PC-9 (cell line): ENCODE measurements at places on chromosomes 2 and 18. TPM values are rescaled to one million over a fixed set of nuclear protein-coding genes. Genes with fewer than 3 reads are reported as not detected.

The SERPINB12 gene
- not detected in 2 replicates for total RNA-seq

The STPG4 gene
- total RNA-seq: 6.5 and 8.7 TPM in 2 replicates

The RNF144A gene
- total RNA-seq: 0.94 and 1.1 TPM in 2 replicates

The IL36RN gene
- 1.0 and 1.7 TPM in 2 replicates for total RNA-seq

The ANKRD29 gene
- 4.3 and 4.6 TPM in 2 replicates for total RNA-seq

The LIPT1 gene
- 10.3 and 11.6 TPM in 2 replicates for total RNA-seq

The NT5C1B gene
- not detected in 2 replicates for total RNA-seq

DNA sequence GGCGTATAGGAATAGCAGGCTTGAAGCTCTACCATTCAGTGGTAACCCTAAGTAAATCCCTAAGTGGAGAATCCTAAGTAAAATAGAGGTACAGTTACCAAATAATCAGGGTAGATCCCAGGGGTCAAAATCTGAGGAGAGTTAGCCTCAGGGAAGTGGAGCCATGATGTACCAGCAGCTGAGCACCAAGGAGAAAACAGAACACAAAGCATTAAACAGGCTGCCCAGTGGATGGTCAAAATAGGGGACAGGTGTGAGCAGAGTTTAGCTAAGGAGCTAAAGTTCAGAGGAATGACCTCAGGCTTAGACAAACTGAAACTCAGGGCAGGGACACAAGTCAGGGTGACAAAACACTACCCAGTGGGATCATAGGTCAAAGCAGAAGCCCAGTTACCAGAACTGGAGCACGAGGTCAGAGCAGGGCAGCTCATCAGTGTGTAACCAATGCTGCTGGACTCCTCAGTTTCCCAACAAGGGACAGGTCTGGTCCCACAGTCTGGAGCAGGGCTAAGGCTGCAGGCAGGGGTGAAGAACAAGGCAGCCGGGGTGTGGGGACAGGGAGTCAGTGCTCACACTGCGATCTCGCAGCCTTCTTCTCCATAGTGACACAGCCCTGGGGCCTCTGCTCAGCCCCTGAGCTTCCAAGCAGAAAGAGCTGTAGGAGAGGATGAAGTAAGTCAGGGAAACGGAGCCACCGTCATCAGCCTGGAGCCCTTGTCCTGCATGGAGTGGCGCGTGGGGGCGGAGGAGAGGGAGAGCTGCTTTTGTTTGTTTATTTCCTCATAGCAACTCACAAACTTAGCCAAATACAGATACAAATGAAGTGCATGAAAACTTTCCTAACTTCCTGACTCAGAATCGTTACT, 264.0 kb downstream of the MREG start:
- no peaks in the 10 kb centered on the region for H3K36me3 ChIP-seq
- H3K27me3 ChIP-seq: no peaks in the 10 kb centered on the region
- DNase-seq: no peak
- peaks cover 27% of the 10 kb centered on the region for H3K4me1 ChIP-seq
- H3K4me3 ChIP-seq: no peak overlapping the region

DNA sequence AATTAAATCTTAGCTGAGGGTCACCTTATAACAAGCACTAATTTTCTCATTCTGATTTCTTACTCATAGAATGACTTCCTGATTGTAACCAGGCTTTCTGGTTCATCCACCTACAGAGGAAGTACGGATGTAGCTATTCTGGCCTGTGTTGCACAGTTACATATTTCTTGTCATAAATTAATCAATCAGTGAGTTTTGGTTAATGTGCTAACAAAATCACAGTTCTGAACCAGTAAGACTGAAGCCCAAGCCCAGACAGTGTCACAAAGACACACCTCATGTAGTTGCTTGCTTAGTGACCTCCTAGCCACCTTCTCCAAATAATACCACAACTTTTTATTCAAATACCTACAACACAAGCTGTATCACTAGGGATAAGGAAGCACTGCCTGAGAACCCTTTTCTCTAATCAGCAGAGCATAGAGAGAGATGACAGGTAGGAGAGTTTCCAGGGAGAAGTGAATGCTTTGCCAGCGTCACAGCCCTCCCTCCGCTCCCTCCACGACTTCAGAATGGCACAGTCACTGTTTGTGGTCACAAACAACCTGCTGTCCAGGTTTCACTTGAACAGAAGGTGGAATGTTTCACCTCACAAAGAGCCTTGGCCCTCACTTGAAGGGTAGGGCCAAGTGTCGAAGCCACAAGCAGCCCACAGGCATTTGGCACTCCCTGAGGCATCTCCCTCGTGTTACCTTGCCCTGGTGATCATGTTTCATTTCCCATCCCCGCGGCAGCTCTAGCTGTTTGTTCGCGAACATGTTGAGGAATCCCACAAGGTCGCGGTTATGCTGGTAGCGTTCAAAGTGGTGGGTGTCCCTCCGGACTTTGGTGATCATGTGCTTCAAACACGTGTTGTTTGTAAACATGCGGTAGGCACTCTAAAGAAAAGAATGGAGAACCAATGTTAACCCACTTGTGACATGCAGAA, 120.8 kb upstream of the STK17B start:
- H3K27ac ChIP-seq: peak overlapping the region; percentile 100
- peak overlapping the region; percentile 45; the same call in 1 of the 2 replicates for H3K4me3 ChIP-seq
- H3K4me1 ChIP-seq: peaks cover 58% of the 10 kb centered on the region
- no peaks in the 10 kb centered on the region for H3K36me3 ChIP-seq
- no peaks in the 10 kb centered on the region for H3K27me3 ChIP-seq

GRCh38 chr18:7177116-7177744, 53.7 kb upstream of the LRRC30 start:
- peaks cover 81% of the 10 kb centered on the region for H3K27me3 ChIP-seq
- no peak overlapping the region for H3K4me3 ChIP-seq
- no peak overlapping the region for H3K27ac ChIP-seq

GRCh38 chr18:50788284-50788683, 31.5 kb downstream of the MRO start:
- no peaks in the 10 kb centered on the region for H3K4me1 ChIP-seq
- no peaks in the 10 kb centered on the region for H3K36me3 ChIP-seq
- H3K27me3 ChIP-seq: no peaks in the 10 kb centered on the region
- H3K4me3 ChIP-seq: no peak overlapping the region
- DNase-seq: no peak
- H3K27ac ChIP-seq: no peak overlapping the region

DNA sequence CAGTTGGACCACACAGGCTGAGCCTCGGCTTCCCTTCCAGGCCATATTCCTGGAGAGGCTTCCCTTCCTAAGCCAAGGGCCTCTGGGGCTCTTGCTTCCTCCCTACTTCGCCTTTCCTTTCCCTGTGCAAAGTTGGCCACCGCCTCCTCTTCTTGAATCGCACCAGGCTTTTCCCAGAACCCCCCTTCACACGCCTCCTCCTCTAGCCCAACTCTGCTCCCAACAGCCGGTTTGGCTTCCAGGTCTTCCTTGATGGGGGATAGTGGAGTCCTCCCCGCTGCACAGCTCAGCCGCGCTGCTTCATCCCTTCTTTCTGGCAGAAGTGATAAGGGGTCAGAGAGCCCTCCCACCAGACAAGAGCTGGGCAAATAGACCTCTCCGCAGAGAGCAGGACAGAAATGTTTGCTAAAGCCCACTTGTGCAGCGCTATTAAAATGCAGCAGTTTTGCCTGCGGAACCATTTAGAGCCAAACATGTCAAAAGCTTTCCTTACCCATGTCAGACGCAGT, 56.4 kb downstream of the SNORC start:
- DNase-seq: no peak
- no peaks in the 10 kb centered on the region for H3K36me3 ChIP-seq
- no peaks in the 10 kb centered on the region for H3K4me1 ChIP-seq
- H3K27me3 ChIP-seq: no peaks in the 10 kb centered on the region

GRCh38 chr2:216849987-216850386, 9.9 kb downstream of the TNP1 start:
- no peaks in the 10 kb centered on the region for H3K27me3 ChIP-seq
- no peak overlapping the region for H3K27ac ChIP-seq
- DNase-seq: peak; percentile 69
- H3K4me3 ChIP-seq: no peak overlapping the region

DNA sequence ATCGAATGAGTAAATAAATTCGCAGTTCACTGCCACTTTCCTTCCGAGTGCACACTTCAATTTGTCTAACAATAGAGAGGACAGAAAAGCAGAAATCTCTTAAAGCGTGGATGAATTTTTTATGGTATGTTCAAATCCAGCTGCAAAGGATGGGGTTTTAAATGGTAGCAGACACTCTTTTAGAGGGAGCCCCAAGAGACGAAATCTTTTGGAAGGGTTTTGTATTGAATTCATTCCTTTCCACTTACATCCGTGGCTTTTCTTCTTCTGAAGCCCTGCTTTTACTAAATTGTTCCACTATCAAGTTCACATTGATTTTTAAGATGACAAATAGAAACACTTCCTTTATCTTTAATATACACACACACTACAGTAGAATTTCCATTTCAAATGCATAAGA, 680.7 kb downstream of the NR4A2 start:
- no peaks in the 10 kb centered on the region for H3K27me3 ChIP-seq
- no peaks in the 10 kb centered on the region for H3K4me1 ChIP-seq
- no peaks in the 10 kb centered on the region for H3K36me3 ChIP-seq
- no peak overlapping the region for H3K27ac ChIP-seq
- no peak overlapping the region for H3K4me3 ChIP-seq
- no peak for DNase-seq

DNA sequence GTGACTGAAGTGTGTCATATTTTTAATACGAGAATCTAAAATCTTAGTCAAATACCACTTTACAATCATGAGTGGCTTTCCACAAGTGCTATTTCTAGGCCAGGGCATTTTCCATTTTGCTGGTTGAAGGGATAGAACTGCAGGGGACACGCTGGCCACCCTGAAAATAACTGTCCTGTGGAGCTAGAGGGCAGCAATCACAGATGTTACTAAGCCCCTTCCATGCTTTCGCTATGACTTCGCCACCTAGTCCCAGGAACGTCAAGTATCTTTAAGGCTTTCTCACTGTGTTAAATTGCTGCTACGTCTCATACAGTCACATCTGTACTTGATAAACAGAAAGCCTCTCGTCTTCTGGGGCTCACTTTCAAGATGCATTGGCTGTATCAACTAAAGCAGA, 171.8 kb downstream of the CDH2 start:
- H3K36me3 ChIP-seq: no peaks in the 10 kb centered on the region
- H3K4me1 ChIP-seq: no peaks in the 10 kb centered on the region
- H3K27ac ChIP-seq: no peak overlapping the region
- H3K4me3 ChIP-seq: no peak overlapping the region
- H3K27me3 ChIP-seq: no peaks in the 10 kb centered on the region

DNA sequence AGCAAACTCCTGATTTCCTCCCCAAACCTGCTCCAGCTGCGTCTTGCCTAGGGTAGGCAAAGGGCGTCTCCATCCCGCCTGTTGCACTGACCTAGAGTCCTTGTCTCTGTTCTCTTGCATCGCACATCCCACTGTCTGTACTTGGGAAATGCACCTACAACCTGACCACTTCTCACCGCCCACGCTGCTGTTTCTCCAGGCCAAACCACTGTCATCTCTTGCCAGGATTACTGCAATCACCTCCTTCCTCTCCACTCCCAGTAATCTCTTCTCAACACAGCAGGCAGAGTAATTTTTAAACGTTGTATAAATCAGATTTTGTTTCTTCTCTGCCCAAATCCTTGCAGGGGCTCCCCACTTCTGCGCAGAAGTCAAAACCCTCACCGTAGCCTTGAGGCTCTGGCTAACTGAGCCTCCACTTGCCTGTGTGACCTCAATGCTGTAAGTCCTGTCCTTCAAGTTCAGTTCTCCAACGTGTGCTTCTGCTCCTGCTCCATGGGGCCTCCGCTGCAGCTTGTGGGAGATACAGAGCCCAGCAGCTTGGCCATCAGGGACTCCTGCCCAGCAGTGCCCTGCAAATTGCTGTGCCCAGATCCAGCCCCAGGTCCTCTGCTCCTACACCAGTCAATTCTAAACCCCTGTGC, 27.7 kb upstream of the SEMA4C start:
- peaks cover 48% of the 10 kb centered on the region for H3K4me1 ChIP-seq
- H3K27ac ChIP-seq: no peak overlapping the region
- H3K4me3 ChIP-seq: no peak overlapping the region
- H3K27me3 ChIP-seq: no peaks in the 10 kb centered on the region

- no peaks in the 10 kb centered on the region for H3K36me3 ChIP-seq
- H3K4me3 ChIP-seq: no peak overlapping the region
- H3K4me1 ChIP-seq: no peaks in the 10 kb centered on the region
- H3K27ac ChIP-seq: no peak overlapping the region
- no peaks in the 10 kb centered on the region for H3K27me3 ChIP-seq
Measured at GRCh38 chr18:25164848-25165811, 186.8 kb downstream of the ZNF521 start.

- peak; percentile 13 for DNase-seq
- no peaks in the 10 kb centered on the region for H3K36me3 ChIP-seq
Measured at GRCh38 chr2:239267288-239267951, 133.4 kb downstream of the HDAC4 start.

DNA sequence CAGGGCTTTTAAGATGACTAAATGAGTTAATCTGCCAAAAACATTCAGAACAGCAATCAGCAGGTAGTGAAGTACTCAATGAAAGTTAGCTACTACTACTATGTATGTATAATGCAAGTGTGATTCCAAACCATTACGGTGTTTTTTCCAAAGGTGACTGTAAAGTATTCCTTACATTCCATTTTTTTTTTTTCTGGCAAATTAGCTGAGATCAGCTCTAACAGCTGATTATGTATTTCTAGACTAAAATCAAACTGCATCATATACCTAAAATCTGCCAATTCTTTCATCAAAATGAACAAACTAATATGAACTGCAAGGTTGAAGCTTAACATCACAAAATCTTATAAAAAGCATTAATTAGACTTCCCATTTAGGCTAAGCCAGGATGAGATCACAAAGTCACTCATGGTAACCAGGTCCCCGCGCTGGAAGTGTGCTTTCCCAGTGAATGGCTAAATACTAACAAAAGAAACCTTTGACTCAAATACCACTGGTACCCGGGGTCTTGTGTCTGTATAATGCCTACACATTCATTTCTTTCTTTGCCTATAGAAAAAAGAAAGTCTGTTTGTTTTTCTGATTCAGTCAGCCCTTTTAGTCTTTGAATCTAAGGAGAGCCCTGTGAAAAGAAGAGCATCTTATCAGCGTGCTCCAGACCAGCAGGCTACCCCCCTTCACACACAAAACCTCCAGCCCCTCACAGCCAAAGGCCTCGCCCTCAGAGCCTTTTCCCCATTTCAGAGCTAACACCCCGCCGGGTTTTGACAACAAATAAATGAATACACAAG, 88.3 kb downstream of the RBMS1 start:
- no peak for DNase-seq
- no peaks in the 10 kb centered on the region for H3K27me3 ChIP-seq
- H3K27ac ChIP-seq: peak overlapping the region; percentile 79
- H3K36me3 ChIP-seq: peaks cover 9% of the 10 kb centered on the region; the same call in 1 of the 2 replicates

DNA sequence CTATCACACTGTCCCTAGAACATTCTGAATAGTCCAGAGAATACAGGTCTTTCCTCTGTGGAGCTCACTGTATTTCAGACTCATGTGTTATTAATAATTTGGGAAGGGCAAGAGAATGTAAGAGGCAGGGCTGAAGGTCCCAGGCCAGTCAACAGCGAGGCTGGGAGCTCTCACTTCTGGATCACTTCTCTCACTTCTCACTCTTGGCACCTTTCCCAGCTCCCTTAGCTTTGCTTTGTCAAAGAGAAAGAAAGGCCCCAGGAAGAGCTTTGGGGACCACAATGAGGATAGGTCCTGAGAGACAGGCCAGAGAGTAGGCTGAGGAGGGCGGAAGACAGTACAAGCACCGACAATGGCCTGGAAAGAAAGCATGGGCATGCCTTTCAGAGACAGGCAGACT, 11.2 kb downstream of the EFR3B start:
- H3K27ac ChIP-seq: no peak overlapping the region
- no peaks in the 10 kb centered on the region for H3K36me3 ChIP-seq
- H3K27me3 ChIP-seq: 0 out of 2 replicates have a peak, but pooled peaks cover 10% of the 10 kb centered on the region
- no peak overlapping the region for H3K4me3 ChIP-seq

GRCh38 chr18:13603304-13604019, 122.9 kb downstream of the FAM210A start:
- H3K27me3 ChIP-seq: peaks cover 48% of the 10 kb centered on the region
- no peak for DNase-seq
- no peak overlapping the region for H3K4me3 ChIP-seq
- H3K36me3 ChIP-seq: no peaks in the 10 kb centered on the region
- no peaks in the 10 kb centered on the region for H3K4me1 ChIP-seq
- no peak overlapping the region for H3K27ac ChIP-seq
